Amniotic stem cell (primary cell): ENCODE measurements at places on chromosomes 4 and X.

DNA sequence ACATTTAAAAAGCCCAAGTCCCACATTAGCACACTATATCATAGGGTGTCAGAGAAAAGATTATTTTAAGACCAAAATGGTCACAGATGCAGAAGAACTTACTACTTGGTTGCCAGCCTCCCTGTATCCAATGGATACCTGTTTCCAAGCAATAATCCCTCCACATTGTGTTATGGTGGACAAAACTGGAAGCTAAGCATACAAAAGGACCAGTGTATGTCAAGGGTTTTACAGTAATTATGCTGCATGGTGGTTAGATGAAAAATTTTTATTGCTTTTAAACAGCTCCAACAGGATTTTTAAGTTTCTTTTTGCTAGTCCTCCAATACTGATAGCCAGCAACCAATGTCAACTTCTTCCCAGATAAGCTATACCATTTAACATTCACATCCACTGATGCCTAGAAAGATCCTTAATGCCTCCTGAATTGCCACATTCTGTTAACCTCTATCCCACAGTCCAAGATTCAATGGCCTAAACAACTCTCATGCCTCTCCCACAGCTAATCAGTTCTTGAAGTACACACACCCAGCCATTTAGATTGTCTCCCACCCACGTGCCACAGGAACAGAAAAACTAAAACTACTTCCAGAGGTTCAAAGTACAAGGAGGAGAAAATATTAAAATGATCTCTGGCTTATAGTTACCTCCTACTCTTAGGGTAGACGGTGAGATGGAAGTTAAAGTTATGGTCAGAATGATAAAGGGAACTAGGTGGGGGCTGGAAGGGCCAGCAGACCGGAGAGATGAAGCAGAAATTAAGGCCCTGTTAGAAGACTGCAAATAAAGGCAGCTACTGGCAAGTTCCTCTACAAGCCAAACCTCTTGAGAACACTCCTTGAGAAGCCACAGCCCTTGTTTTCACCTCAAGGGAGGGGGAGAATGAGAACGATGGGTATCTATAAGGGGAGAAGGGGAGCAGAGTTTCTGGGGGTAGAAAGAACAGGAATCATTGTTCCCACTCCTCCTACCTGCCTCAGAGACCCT is 5.5 kb downstream of the MED14 start:
- no peak for DNase-seq

- no peak for DNase-seq
Measured at GRCh38 chr4:144709793-144710525, 64.0 kb downstream of the HHIP start.

GRCh38 chrX:150935467-150935866 is 37.0 kb upstream of the CD99L2 start:
- DNase-seq, result peak; percentile 10

DNA sequence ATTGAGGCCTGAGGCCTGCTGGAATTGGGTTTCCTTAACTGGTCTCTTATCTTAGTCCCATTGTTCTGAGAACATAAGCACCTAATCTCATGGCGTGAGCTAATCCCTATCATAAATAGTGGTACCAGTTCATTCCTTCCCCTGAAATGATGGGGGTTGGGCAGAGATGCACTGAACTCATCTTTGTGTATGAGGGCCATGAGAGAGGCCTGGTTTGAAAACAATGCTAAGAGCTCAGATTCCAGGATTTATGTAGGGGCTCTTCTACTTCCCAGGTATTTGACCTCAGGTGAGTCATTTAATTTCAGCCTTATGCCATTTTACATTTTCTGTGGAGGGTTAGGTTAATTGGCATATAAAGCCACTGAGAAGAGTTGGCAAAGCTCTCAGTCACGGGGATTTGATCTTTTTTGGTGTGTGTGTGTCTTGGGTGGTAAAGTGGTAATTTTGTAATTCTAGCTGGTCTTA is 4.4 kb downstream of the RBM3 start:
- DNase-seq, result no peak

GRCh38 chrX:47662144-47662657 is 3.2 kb upstream of the UXT start:
- DNase-seq, result peak; percentile 55

GRCh38 chr4:5256421-5256820 is 205.1 kb downstream of the STK32B start:
- no peak for DNase-seq

GRCh38 chrX:137565921-137566745 is at the start of gene ZIC3:
Gene ZIC3 (plus strand): TSS chrX:137566127. CDS start chrX:137566692, 565 bp downstream.
- DNase-seq, result no peak

DNA sequence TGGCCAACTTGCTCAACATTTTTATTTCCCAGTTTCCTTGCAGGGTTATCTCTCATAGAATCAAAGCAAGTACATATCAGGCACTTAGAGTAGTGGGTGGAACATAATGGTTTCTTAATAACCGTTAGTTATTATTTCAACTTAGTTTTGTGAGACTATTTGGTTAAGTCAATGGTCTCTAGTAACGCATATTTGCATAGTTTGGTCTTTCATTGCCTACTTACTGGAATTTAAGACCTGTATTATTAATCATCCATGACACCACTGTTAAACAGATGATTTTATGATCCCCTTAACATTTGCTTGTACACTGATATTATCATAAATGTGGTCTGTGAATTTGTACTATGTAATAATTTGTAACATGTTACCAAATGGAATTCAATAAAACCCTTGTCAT is 70.9 kb upstream of the SMIM31 start:
- DNase-seq, result no peak

DNA sequence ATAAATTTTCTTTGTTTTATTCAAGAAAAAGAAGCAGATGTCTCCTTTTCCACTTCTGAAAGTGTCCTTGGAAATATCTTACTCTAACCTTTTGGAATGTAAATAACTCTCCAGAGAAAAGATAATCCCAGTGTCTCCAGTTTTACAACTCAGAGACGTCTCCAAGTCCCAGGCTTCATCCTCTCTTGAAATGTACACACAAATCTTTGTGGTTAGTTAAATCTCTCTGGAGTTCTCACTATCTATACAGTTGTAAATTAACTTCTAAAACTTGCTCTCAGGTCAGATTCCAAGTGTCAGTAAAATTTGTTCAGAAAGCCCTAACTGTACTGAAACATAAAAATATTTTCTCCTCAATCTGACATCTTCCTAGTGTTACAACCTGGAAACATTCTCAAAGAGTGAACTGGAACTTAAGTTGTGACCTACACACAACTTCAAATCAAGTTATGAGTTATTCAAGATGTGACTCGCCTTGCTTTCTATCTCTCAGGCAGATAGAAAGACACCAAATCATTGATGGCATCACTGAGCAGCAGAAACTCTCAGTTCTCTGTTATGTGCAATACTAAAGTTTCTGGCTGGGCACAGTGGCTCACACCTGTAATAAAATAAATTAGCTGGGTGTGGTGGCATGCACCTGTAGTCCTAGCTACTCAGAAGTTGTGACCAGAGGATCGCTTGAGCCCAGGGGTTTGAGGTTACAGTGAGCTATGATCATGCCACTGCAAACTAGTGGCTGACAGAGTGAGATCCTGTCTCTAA is 284.2 kb downstream of the RCHY1 start:
- no peak for DNase-seq

DNA sequence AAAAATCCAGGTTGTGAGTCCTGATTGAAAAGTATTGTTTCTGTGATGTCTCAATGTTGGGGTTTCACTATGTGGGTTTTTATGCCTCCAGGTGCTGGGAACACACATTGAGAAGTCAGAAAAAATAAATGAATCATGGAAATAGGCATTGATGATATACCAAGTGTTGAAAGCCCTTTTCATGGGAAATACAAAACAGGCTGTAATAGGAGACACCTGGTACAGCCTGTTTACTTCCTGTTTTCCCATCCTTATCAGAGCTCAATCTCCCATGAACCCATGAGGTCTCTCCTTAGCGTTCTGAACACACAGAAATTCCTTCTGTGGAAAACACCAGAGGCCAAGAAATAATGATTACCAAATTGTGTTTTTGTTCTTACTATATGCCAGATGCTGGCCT is 106.3 kb upstream of the BOD1L1 start:
- no peak for DNase-seq

- no peak for DNase-seq
Measured at GRCh38 chr4:86928400-86929255, 6.2 kb upstream of the AFF1 start.

GRCh38 chr4:81490403-81491160 is 18.9 kb upstream of the RASGEF1B start:
- no peak for DNase-seq

DNA sequence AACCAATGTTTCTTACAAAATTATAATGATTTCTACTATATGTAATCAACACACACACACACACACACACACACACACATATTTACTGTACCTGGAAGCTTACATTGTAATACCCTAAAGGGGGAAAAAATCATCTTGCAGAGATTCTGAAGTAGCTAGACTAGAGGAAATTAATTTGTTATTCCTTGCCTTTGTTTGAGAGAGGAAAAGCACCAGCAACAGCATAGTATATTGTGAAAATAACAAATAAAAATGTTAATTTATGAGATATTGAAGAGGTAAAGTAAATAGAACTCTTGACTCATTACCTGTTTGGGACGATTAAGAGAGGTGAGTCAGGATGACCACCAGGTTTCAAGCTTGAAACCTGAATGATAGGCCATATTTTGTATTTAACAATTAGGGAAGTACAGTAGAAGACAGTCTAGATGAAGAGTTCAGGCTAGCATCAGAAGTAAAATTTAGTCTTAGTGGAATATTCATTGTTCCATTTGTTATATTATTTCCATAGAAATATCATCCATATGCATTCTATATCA is 873.4 kb upstream of the PCDH10 start:
- DNase-seq, result no peak

GRCh38 chrX:70969635-70970481 is 39.0 kb upstream of the SLC7A3 start:
- DNase-seq, result no peak

DNA sequence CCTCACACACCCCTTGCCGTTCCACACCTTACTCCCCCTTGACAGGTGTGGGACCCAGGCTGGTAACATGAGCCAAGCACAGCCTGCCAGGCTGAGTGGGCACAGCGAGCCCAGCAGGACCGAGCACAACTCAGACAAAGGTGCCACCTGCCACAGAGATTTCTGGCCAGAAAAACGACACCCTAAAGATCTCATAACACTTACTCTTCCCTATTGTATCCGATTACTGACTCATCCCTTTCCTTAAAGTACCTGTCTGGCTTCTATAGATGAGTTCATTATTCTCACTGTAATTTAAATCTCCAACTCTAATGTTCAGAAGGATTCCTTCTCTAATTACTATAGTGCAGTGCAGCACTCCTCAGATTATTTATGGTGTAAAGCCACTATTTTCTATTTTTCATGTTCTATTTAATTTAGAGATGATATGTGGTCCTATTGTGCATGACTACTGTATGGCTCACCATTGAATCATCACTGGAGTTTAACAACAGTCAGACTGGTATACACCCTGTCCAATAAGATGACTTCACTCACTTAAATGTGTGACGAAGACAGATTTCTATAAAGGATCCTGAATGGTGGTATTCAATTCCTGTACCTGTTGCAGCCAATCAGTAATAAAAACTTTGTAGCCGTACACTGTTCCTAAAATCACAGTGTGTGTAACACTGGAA is 7.6 kb upstream of the SYTL5 start:
- no peak for DNase-seq

GRCh38 chr4:16467061-16467460 is 240.8 kb upstream of the TAPT1 start:
- no peak for DNase-seq

- no peak for DNase-seq
Measured at GRCh38 chr4:184802697-184803015, 23.1 kb downstream of the ACSL1 start.

DNA sequence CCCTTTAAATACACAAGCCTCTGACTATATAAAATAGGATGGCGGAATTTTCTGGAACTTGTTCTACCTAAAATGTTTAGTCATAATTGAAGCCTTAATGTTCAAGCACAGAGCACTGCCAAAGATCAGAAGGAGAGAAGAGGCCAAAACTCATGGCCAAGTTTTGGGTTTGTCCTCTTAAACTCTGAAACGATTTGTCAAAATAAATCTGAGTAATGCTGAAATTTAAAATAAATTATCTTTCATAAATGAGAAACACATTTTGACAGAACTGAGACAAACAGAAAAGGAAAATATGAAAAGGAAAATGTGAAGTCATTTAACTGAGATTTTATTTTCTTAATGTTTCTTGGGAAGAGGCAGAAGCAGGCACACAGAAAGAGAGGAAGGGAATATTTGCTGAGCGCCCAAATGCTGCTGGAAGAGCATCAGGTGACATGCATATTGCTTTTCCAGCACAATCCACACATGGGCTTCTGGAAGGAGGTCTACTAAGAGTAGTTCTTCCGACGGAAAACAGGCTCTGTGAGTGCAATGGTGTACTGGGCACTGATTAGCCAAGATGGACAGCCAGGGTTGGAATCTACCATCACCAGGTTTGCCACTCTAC is 47.4 kb upstream of the ZNF518B start:
- DNase-seq, result no peak

GRCh38 chr4:156977435-156978160 is 6.0 kb upstream of the PDGFC start:
- DNase-seq, result no peak

DNA sequence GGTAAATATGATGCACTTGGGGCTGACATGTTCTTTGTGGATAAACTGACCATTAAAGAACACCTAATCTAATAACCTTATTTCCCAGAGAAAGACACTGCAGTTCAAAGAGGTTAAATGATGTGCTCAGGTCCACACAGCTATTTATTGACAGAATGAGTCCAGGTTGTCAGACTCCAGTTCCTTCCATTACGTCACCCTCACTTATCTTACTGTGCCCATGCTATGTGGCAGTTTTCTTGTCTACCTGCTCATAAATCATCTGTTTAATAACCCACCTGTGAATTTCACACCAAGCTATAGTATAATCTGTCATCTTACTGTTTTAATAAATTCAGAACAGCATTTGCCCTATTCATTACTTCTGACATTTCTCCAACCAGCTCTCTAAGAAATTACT is 36.7 kb downstream of the QRFPR start:
- DNase-seq, result no peak

GRCh38 chr4:93179044-93179443 is 649.5 kb upstream of the ATOH1 start:
- no peak for DNase-seq

DNA sequence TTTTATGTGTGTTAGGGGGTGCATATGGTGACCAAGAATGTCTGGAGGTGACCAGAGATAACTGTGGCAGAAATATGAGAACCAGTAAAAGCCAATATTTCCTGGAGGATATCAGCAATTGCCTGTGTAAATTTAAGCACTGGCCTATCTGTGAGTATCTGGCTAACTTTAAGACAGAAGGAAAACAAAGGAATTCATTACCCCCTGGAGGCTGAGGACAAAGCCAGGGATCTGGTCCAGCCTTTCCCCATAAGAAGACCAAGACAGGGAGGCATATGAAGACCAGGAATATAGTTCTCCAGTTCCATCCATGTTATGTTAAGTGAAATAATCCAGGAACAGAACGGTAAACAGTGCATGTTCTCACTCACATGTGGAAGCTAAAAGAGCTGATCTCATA is 49.2 kb downstream of the MFAP3L start:
- no peak for DNase-seq

GRCh38 chr4:7422898-7423180 is 11.9 kb downstream of the PSAPL1 start:
- no peak for DNase-seq

GRCh38 chr4:185020293-185020808 is 2.1 kb downstream of the HELT start:
- no peak for DNase-seq
